ENCODE measurements at places on chromosomes 11 and 22. TPM values are rescaled to one million over a fixed set of nuclear protein-coding genes. Genes with fewer than 3 reads are reported as not detected.
A peak's percentile ranks its signal among the peaks of the same experiment; 100 is the strongest.

Gene DEFB131B
- not detected for total RNA-seq

Gene C22orf15
- 3.0 TPM for total RNA-seq

Gene SYT7
- 4.4 TPM for total RNA-seq

Gene MUC2
- total RNA-seq = not detected

Gene ACTN3
- total RNA-seq = 33.0 TPM

Gene TBC1D10A
- 10.2 TPM for total RNA-seq

DNA sequence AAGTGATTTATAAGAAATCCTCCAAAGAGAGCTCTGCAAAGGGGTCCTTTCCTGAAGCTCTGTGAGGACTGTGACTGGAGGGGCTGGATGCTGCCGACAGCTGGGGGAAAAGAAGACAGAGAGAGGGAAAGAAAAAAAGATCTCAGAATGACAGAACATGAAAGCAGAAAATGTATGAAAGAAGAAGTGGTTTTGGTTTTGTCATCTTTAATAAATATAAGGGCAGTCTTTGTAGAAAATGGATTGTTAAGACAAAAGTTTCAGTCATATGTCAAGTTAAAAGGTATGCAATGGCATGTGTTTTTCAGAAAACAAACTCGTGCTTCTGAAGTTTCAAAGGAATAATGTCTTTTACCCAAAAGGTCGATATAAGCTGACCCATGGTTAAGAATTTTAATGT lies 105.5 kb downstream of the CCDC83 start:
- DNase-seq = no peak

GRCh38 chr11:131691181-131692041 lies 321.0 kb downstream of the NTM start:
- peak; percentile 80 for DNase-seq

DNA sequence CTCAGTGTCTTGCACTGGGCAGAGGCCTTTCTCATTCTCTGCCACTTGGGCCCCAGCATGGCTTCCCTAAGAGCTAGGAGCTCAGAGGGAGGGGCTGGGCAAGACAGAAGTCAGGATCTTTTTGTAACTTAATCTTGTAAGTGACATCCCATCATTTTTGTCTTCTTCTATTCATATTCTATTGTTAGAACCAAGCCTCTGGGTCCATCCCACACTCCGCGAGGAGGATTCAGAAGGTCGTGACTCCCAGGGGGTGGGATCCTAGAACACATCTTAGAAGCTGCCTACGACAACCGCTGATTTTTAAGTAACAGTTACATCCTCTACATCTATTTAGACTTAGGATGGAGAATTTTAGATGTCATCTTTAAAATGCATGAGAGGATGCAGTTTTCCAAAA lies 1.5 kb upstream of the IL17RA start:
- DNase-seq = no peak

- no peak for DNase-seq
Observed at GRCh38 chr11:94757037-94757735, 11.0 kb upstream of the AMOTL1 start.

DNA sequence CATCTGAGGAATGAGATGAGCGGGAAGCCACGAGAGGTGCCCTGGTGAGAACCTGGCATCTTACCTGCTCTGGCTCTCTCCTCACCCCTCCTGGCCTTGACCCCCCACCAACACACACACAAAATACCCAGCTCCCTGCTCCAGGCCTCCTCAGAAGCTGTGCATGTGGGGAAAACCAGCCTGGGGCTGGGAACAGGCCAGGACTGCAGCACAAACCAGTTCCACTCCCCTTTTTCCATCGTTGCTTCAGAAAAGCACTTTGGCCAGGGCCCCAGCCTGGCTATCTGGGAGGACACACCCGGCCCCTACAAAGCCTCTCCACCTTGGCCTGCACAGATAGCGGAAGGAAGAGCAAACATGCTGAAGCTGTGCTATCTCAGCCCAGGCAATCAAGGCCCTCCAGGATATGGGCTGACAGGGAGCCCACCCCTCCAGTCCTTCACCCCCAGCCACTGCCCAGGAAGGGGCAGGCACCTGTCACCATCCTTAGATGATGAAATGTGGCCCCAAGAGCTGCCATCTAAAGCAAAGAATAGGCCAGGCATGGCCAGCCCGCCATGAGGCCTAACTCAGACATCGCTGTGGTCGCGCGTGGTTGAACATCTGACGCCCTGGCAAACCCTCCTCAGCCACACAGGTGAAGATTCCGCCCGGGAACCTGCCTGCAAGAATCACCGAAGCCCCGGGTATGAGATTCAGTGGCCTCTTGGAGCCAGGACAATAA lies 35.4 kb downstream of the PISD start:
- no peak for DNase-seq

GRCh38 chr11:94731880-94732601 lies 36.1 kb upstream of the AMOTL1 start:
- DNase-seq = no peak

GRCh38 chr11:60125956-60126585 lies 37.6 kb downstream of the MS4A2 start:
- DNase-seq = no peak

DNA sequence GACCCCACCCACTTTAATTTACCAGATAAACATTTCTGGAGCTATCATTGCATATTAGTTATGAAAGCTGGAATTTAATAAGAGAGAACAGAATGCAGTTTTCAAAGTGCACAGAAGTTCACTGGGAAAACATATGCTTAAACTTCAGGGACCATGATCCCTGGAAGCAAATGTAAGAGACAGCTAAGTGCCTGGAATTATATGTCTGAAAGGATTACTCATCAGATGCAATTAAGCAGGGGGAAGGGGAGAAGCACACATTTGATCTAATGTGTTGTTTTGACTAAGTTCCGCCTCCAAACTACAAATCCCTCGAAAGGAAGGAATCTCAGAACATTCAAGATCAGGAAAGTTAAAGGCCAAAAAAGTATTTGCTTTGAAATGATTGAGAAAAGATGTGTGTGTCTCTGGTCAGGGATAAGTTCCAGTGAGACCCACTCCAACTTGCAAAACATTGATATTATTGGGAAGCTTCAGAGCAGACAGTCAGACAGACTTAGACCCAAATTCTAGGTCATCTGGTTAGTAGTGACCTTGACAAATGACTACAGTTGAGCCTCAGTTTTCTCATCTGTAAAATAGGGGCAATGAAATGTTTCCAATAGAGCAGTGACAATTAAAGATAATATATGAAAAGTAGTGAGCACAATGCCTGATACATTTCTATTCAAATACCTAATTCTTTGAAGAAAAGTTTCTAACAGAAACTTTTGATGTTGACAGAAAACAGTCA lies 147.6 kb downstream of the ME3 start:
- DNase-seq = no peak

DNA sequence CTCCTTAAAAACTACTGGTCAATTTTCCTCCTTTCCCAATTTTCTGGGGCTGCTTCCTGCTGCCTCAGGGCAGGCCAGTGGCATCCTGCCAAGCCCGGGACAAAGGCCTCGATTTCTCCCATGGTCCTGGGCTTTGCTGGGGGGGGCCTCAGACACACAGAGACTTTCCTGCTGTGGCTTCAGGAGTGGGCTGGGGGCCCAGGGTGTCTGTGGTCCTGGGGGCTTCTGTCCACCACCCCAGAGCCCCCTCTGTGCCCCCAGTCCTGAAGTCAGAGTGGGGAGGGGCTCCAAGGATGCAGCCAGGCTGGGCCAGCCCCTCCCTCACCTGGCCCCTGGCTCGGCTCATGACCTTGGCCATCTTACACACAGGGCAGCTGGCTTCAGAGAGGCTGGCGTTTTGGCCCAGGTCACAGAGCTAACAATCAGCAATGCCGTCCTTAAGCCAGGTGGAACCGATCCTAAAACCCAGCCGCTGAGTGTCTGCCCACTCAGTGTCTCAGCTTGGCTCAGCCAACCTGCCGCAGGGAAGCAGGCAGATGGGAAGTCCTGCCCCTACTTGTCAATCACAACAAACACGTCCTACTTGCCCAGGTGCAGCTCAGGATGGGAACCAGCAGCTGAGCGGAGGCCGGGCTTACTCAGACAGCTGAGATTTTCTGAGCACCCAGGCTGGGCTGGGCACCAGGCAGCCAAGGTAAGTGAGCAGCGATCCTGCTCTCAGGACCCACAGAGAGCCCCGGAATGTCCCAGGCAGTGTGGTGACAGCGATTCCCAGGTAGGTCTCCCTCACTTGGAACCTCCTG lies 34.6 kb downstream of the OSBPL5 start:
- no peak for DNase-seq

GRCh38 chr11:134581966-134582769 lies 170.1 kb upstream of the B3GAT1 start:
- no peak for DNase-seq

DNA sequence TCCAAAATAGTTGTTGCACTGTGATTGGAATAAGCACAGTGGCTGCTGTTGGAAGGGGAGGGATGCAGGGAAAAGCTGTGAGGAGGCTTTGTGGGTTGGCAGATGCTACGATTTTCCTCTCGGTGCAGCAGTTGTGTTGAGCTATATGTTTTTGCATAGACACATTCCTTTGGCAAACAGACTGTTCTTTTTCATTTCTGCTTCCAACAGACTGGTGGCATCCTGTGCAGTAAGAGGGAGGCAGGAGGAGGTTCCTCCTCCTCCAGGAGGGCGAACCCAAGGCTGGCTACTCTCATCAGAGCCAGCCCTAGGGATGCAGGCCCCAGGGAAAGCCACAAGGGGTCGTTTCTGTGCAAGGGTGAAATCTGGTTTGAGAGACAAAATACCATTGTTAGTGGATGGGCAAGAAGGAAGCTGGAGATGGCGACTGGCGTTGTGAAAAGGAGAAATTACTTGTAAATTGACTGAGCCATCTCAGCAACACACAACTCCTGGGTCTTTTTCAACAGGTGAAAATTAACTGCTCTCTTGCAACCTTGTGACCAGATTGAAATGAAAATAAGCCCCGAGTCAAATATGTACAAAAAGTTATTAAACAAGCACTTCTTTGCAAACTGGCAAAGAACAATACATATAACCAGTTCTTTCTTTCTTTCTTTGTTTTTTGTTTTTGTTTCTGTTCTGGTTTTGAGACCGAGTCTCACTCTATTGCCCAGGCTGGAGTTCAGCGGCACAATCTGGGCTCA lies 26.5 kb upstream of the UBASH3B start:
- DNase-seq = peak; percentile 81

GRCh38 chr11:19294444-19294843 lies 53.7 kb upstream of the E2F8 start:
- DNase-seq = no peak

DNA sequence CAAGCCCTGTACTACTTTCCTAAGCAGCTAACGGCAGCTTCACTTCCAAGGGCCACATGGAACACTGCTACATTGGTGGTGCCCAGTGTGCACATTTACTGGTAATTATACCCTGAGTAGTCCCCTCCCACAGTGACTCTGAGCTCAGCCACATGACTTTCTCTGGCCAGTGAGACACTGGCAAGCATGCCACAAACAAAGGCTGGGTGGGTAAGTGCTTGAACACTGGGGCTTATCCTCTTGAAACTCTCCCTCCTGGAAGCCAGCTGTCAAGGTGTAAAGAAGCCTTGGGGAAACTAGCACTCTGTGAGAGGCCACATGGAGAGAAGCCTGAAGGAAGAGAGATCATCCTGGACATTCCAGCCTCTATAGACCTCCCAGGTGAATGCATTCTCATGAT lies 54.4 kb upstream of the DRD2 start:
- no peak for DNase-seq

All from neural progenitor cell (in vitro differentiated cells).